H9 (cell line): ENCODE measurements at places on chromosomes 2 and 18. TPM values are rescaled to one million over a fixed set of nuclear protein-coding genes. Genes with fewer than 3 reads are reported as not detected.

GRCh38 chr2:234286956-234287355, 209.9 kb downstream of the ARL4C start:
- DNase-seq = no peak
- H3K4me1 ChIP-seq = no peaks in the 10 kb centered on the region
- no peak overlapping the region for H3K27ac ChIP-seq

Gene ACYP2
- 3.2 and 3.3 TPM in 2 replicates for total RNA-seq

Gene ZNF2
- 2.2 and 2.7 TPM in 2 replicates for total RNA-seq

- no peaks in the 10 kb centered on the region for H3K27me3 ChIP-seq
- H3K27ac ChIP-seq = no peak overlapping the region
- no peak overlapping the region for H3K4me3 ChIP-seq
- H3K36me3 ChIP-seq = no peaks in the 10 kb centered on the region
- H3K4me1 ChIP-seq = peaks cover 5% of the 10 kb centered on the region
Observed at GRCh38 chr2:164457271-164457670, 164.0 kb downstream of the GRB14 start.

Gene GALR1
- total RNA-seq = 0.02 and 0.07 TPM in 2 replicates

DNA sequence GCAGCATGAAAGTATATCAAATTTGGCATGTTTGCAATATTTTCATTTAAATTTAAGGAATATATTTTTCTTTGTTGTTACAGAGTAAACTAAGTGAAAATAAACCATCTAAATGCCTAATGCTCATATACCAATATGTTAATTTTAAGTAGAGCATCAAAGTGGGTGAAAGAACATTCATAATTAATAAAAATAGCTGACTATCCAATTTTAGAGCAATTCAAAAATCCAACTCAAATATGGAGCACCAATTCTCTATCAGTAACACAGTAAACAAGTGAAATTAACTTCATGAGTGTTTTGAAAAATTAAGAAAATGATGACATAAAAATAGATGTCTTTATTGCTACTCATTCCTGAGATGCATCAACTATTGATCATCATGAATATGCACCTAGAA, 893.0 kb downstream of the DSC3 start:
- no peaks in the 10 kb centered on the region for H3K4me1 ChIP-seq
- H3K4me3 ChIP-seq = no peak overlapping the region
- H3K36me3 ChIP-seq = no peaks in the 10 kb centered on the region
- no peak for DNase-seq

- H3K27ac ChIP-seq = no peak overlapping the region
- no peaks in the 10 kb centered on the region for H3K27me3 ChIP-seq
- no peak overlapping the region for H3K4me3 ChIP-seq
- H3K36me3 ChIP-seq = no peaks in the 10 kb centered on the region
Observed at GRCh38 chr2:127598711-127599110, 47.2 kb upstream of the GPR17 start.

- no peak overlapping the region for H3K27ac ChIP-seq
- no peak overlapping the region for H3K4me3 ChIP-seq
- no peaks in the 10 kb centered on the region for H3K27me3 ChIP-seq
- no peak for DNase-seq
- no peaks in the 10 kb centered on the region for H3K36me3 ChIP-seq
Observed at GRCh38 chr2:190110131-190110530, 47.6 kb upstream of the MSTN start.

Gene TSPYL6
- total RNA-seq = not detected in 2 replicates

Gene TRIM54
- total RNA-seq = 4.6 and 5.0 TPM in 2 replicates

- no peak overlapping the region for H3K4me3 ChIP-seq
- H3K27ac ChIP-seq = no peak overlapping the region
- no peak for DNase-seq
- no peaks in the 10 kb centered on the region for H3K36me3 ChIP-seq
- no peaks in the 10 kb centered on the region for H3K27me3 ChIP-seq
Observed at GRCh38 chr2:16425462-16426336, 239.9 kb downstream of the CYRIA start.

Gene OSR1
- total RNA-seq = 0.24 and 0.35 TPM in 2 replicates

Gene SLC66A2
- 10.3 and 13.0 TPM in 2 replicates for total RNA-seq

Gene SDC1
- 22.3 and 25.1 TPM in 2 replicates for total RNA-seq
